ENCODE measurements at places on chromosomes 5 and 9.

- DNase-seq, result no peak
These were observed 164.9 kb downstream of the KCTD16 start for GRCh38 chr5:144335561-144335960.

DNA sequence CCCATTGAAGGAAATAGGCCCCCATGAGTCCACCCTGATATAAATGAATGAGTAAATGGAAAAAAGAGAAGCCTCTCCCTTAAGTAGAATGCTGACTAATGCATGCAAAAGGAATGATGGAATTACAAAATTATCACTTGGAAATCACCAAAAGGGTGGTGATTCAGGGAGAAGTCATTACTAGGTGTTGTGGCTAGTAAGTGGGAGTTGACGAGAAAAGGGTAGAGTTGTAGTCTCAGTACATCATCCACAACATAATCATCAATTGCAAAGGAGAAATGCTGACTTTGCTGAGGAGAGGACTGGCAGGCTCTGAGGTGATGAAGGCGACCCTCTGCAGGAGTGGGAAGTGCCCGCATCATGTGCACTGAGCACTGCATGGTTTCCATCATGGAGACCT, 201.5 kb upstream of the S1PR3 start:
- no peak for DNase-seq

DNA sequence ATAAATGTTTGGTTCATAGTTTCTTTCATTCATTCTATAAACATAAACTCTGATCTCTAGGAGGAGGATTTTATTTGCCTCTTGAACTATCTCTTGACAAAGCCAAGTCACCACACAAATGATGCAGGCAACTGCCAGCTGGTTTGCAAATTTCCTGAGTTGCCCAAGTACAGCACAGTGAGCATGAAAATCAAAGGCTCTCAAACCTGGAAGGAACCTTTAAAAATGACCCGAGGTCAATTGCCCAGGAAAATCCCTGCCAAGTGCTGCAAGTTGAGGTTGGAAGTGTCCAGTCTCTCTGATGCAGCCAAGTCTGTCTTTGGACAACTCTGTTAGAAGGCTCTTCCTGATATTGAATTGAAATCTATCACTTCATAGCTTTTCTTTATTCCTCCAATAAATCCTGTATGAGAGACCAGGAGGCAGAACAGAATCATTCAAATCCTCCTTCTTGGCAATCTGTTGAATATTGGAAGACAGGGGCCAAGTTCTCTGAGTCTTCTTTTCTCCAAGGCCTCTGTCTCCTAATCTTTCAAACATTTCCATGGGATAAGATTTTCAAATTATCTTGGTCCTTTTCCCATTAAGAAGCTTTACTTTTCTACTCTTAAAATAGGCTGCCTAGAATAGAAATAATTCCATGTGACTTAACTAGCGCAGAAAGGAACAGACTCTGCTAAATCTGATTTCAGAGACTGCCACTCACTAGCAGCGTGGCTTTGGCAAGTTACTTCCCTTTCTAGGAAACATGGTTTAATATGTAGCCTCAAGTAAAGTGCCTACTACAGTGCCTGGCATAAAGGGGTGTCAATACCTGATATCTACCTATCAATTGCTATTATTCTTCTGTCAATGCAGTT, 159.2 kb downstream of the SNX18 start:
- DNase-seq, result no peak

GRCh38 chr5:53481887-53482716, 1.7 kb downstream of the FST start:
- peak; percentile 31 for DNase-seq

DNA sequence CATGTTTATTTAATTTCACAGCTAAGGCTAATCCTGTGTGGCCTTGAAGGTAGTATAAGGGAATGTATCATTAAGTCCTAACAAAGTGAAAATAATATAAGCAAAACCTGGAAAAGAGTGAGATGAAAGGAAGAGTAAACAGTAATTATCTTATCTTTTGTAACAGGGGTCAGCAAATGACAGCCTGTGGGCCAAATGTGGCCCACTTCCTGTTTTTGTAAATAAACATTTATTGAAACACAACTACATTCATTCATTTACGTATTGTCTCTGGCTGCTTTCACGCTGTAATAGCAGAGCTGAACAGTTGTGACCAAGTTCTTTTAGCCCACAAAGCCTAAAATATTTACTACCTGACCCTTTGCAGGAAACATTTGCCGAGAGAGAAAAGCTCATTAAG, 78.4 kb upstream of the HTR4 start:
- no peak for DNase-seq

- no peak for DNase-seq
These were observed 23.8 kb upstream of the CAMLG start for GRCh38 chr5:134714541-134714940.

DNA sequence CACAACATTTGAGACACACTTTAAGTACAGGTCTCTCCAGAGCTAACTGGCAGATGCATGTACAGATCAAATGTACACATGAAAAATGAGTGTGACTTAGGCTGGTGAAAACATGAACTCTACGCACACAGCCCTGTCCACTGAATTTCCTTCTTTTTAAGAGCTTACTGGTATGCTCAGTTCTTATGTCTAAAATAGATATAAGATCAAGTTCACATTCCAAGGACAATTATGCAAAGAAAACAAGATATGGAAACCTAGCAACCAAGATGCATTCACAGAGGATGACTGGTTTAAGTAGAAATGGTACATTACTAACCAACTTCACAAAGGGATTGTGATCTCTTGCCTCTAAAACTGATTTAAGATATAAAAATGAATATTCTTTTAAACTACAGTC, 56.7 kb downstream of the TLE1 start:
- DNase-seq, result no peak

- no peak for DNase-seq
These were observed 2.9 kb downstream of the DNAJB5 start for GRCh38 chr9:34992376-34992951.

GRCh38 chr9:93060746-93061259, 2.3 kb downstream of the SUSD3 start:
- no peak for DNase-seq

- no peak for DNase-seq
These were observed 185.0 kb upstream of the ELL2 start for GRCh38 chr5:96146675-96147074.

DNA sequence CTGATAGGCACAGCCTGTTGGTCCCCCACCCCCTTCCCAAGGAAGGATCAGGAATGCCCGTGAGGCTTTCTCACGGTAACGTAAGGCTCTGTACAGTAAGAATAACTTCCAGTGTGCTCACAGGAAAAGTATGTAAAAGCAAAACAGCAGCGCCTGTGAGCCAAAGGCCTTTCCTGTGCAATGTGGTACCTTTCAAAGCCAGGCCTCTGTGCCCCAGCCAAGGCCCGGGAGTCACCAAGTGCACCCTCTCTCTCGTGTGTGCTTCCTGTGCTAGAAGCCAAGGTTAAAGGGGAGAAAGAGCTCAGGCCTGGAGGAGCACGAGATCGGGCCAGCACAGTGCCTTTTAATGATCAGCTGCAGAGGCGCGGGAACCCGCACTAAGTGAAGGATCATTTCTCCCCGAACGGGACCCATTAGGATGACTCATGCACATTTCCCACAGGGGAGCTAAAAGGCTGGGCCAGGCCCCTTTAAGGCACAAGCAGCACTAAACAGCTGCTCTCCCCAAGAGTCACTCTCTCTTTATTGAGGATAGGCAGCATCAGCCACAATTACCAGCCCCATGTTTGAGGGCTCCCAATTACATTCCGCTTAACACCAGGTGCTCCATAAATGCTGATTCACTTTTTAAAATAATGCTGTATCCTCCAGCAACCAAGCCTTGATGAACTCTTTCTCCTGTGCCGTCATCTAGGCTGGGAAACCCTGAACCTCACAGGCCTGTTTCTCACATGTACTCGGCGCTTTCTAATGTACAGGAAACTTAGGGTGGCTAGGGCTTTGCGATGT, 42.8 kb downstream of the SHB start:
- DNase-seq, result no peak

GRCh38 chr9:114371973-114372917, 15.5 kb downstream of the AKNA start:
- no peak for DNase-seq

- DNase-seq, result no peak
These were observed 556.5 kb upstream of the SEMA6A start for GRCh38 chr5:117131048-117131679.

DNA sequence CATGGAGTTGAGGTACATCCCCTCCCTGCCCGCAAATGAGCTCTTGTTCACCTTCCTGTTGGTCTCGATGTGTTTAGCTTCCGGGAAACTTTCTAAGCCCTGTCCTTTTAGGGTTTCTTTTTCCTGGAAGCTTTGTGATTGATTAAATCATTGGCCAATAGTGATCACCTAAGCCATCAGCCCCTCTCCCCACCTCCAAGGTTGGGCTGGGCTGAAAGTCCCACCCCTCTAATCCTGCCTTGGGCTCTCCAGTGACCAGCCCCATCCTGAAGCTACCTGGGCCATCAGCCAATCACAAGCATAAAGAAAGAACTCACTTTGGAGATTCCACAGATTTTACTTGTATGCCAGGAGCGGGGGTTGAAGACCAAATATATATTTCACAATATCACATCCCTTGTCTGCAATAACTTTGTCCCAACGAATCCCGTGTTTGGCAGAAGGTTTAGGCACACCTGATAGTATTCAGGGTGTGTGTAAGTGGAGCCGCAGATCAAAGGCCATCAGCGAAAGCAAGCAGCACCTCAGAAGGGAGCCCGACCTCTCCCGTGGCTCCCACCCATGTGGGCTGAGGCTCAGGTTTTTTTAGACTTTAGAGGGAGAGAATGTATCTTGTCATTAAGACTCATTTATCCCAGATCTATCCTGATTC, 20.4 kb downstream of the ROPN1L start:
- DNase-seq, result no peak

DNA sequence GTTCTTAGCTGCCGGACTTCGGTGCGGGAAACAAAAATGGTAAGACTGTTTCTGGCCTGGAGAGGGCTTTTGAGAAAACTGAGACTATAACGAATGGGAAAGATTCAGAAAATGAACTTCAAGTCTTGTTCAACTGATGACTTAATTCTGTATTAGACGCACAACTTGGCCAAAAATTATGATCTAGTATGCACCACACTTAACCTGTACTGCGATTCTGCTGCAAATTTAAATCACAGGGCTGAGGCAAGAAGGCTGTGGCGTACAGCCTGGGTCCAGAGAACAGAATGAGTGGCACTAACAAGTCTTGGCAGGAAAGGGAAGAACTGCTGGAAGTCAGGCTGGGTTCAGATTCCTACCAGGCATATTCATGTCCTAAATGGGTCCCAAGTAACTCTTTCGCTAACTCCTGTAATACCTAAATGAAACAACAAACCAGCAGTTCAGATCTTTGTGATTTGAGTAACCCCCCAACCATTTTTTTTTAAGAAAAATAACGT, 781 bp upstream of the COL23A1 start:
- no peak for DNase-seq

DNA sequence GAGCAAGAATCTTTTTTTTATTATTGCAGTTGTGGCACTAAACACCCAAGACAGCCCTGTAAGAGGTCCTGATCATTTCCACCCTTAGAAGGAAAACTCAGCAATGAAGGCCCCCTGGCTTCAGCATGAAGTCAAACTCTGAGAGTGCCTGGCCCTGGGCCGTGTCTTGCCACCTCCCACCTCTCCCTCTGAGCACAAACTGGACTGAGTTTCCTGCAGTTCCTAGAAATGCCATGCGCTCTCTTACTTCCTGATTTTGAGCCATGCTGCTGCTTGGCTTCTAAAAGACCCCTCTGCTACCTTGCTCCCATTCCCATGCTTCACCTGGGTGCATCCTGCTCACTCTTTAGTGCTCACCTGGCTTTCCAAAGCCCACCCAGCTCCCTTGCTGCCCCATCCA, 140.4 kb upstream of the KLF9 start:
- DNase-seq, result no peak

DNA sequence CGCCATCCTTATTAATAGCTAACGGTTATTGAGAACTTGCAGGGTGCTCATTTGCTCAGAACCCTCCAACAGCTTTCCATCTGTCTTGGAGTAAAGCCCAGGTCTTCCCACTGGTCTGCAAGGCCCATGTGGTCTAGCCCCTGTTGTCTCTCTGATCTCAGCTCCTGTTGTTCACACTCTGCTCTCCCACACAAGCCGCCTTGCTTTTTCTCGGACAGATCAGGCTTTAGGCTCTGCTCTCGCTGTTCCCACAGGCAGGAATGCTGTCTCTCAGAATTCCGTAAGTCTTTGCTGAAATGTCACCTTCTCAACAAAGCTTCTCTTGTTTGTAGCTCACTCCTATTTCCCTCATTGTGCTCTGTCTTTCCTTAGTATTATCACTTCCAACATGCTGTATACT, 34.3 kb downstream of the GPR107 start:
- DNase-seq, result no peak

DNA sequence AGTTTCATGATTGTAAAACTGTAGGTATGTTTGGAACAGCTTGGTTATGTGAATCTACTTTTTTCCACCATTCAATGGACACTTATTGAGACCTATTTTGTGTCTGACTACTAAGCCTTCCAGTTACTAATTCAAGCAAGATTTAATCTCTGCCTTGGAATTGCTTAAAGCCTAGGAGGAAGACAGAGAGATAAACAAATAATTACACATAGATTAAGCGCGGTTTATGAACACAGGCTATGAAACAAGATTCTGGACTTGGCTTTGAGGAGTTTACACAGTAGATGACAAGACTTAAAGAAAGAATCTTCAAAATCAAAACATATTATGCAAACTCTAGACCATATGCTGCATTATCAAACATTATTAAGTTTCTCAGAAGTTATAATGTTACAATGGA, 340.4 kb downstream of the RASEF start:
- no peak for DNase-seq

DNA sequence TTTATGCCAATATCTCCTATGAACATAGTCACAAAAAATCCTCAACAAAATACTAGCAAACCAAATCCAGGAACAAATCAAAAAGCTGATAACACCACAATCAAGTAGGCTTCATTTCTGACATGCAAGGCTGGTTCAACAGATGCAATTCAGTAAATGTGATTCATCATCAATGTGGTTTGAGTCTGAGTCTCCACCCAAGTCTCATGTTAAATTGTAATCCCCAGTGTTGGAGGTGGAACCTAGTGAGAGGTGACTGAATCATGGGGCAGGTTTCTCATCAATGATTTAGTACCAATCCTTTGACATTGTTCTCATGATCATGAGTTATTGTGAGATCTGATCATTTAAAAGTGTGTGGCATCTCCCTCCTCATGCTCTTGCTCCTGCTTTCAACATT, 1072.7 kb downstream of the NR2F1-AS1 start:
- DNase-seq, result no peak

GRCh38 chr9:126438741-126439401, 112.2 kb downstream of the MVB12B start:
- no peak for DNase-seq

GRCh38 chr9:103798620-103799019, 295.5 kb upstream of the SMC2 start:
- DNase-seq, result no peak

- no peak for DNase-seq
These were observed 415.4 kb upstream of the SEMA6A start for GRCh38 chr5:116989995-116990394.

GRCh38 chr9:115264313-115264712, 146.4 kb upstream of the TNC start:
- no peak for DNase-seq
